Spleen (tissue), 13 donors: ENCODE measurements at places on chromosomes 5 and 9.

GRCh38 chr9:116453785-116454184, 233.3 kb upstream of the TRIM32 start:
- no peak overlapping the region for H3K4me3 ChIP-seq
- no peaks in the 10 kb centered on the region for H3K36me3 ChIP-seq
- H3K27me3 ChIP-seq: no peaks in the 10 kb centered on the region
- H3K4me1 ChIP-seq: no peaks in the 10 kb centered on the region
- H3K27ac ChIP-seq: no peak overlapping the region
- no peak for DNase-seq

- no peaks in the 10 kb centered on the region for H3K4me1 ChIP-seq
- no peak for DNase-seq
- no peak overlapping the region for H3K27ac ChIP-seq
- H3K36me3 ChIP-seq: no peaks in the 10 kb centered on the region
- H3K4me3 ChIP-seq: no peak overlapping the region
- H3K27me3 ChIP-seq: no peaks in the 10 kb centered on the region
Observed at GRCh38 chr5:23169660-23170416, 316.7 kb upstream of the CDH12 start.

- no peak for DNase-seq
- no peaks in the 10 kb centered on the region for H3K27me3 ChIP-seq
- H3K4me3 ChIP-seq: no peak overlapping the region
- H3K27ac ChIP-seq: no peak overlapping the region
Observed at GRCh38 chr5:153972240-153972639, 66.5 kb downstream of the FAM114A2 start.

GRCh38 chr5:66223637-66224036, 79.5 kb downstream of the SREK1 start:
- no peaks in the 10 kb centered on the region for H3K36me3 ChIP-seq
- no peak overlapping the region for H3K27ac ChIP-seq
- no peak for DNase-seq
- H3K27me3 ChIP-seq: no peaks in the 10 kb centered on the region
- H3K4me1 ChIP-seq: no peaks in the 10 kb centered on the region

DNA sequence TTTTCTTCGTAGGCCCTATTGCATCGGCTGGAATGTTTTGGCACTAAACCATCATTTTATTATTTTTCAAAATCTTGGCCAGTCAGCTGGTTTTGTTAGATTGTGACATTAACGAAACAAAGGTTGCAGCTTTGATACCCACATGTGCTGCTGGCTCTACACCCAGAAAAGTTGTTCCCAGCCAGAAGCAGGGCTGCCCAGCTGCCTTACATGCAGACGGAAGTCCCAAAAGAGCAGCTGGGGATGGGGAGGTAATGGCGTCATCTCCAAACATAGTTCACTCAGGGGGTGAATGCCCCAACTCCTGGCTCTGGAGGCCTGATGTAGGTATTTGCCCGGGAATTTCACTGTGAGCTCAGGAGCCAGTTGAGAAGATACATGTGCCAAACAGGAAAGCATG, 23.3 kb downstream of the TMEM171 start:
- no peaks in the 10 kb centered on the region for H3K36me3 ChIP-seq
- H3K4me3 ChIP-seq: no peak overlapping the region
- peaks cover 6% of the 10 kb centered on the region for H3K27me3 ChIP-seq
- no peak overlapping the region for H3K27ac ChIP-seq
- no peak for DNase-seq

GRCh38 chr5:56070851-56071465, 76.2 kb upstream of the IL6ST start:
- H3K4me1 ChIP-seq: peaks cover 11% of the 10 kb centered on the region
- H3K4me3 ChIP-seq: no peak overlapping the region
- H3K27me3 ChIP-seq: no peaks in the 10 kb centered on the region

DNA sequence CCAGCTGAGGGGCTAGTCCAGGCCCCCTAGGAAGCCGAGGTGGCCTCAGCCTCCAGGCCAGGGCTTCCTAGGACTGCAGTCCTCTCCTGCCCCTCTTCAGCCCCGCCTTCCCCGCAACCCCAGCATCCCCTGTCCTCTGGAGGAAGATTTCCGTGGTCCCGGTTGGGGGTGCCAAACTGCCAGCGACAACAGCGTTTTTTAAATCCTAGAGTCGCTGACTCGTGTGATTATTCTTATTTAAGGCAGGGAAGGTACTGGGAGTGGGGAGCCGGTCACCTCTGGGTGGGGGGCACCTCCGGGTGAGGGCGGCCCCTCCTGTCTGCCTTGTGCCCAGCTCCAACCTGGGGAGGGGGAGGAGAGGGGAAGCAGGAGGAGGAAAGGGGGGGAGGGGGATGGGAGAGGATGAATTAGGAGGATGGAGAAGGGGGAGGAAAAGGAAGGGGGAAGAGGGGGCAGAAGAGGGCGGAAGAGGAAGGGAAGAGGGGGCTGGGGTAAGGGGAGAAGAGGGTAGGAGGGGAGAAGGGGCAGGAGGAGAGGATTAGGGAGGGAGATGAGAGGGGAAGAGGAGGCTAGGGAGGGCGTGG, 173.1 kb upstream of the IER5L start:
- peaks cover 52% of the 10 kb centered on the region for H3K4me1 ChIP-seq
- H3K4me3 ChIP-seq: no peak overlapping the region
- no peaks in the 10 kb centered on the region for H3K36me3 ChIP-seq
- DNase-seq: no peak
- peak overlapping the region; percentile 50 for H3K27ac ChIP-seq
- no peaks in the 10 kb centered on the region for H3K27me3 ChIP-seq

GRCh38 chr9:109789971-109790370, 10.0 kb downstream of the PALM2AKAP2 start:
- H3K4me1 ChIP-seq: no peaks in the 10 kb centered on the region
- H3K27ac ChIP-seq: no peak overlapping the region
- no peaks in the 10 kb centered on the region for H3K36me3 ChIP-seq
- H3K27me3 ChIP-seq: no peaks in the 10 kb centered on the region
- no peak overlapping the region for H3K4me3 ChIP-seq
